Stimulated activated CD4-positive, alpha-beta T cell treated with anti-CD3 and anti-CD28 coated beads, Interleukin-4, amount 100 ng/mL, for 48 hours (primary cell): ENCODE measurements at places on chromosomes 2 and 18.

DNA sequence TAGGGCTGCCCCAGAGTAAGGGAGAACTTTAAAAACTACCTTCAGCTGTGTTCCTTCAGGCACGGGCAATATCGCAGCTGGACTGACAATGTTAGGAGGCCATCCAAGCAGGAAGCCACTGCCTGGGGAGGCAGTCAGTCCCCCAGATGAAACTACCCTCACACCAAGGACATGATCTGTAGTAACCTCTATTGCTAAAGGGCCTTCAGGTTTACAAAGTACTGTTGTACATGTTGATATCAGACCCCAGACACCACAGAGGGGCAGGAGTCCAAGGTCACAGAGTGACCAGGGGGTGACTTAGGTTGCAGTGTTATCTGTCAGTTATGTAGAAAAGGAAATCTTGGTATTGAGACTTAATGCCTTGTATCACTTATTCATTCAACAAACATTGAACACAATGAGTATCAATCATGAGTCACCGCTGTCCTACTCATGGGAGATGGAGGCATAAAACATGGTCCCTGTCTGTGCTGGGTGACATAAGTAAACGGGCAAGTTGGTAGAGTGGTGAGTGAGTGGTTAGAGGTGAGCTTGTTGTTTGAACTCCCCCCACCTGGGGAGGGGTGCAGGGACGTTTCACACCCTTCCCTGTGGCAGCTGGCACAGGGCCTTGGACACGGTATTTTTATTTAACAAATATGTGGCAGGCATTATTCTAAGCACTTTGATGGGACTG lies 7.1 kb downstream of the CABLES1 start:
- DNase-seq = no peak

- no peak for DNase-seq
These were observed 21.7 kb downstream of the ITGAV start for GRCh38 chr2:186611526-186611925.

DNA sequence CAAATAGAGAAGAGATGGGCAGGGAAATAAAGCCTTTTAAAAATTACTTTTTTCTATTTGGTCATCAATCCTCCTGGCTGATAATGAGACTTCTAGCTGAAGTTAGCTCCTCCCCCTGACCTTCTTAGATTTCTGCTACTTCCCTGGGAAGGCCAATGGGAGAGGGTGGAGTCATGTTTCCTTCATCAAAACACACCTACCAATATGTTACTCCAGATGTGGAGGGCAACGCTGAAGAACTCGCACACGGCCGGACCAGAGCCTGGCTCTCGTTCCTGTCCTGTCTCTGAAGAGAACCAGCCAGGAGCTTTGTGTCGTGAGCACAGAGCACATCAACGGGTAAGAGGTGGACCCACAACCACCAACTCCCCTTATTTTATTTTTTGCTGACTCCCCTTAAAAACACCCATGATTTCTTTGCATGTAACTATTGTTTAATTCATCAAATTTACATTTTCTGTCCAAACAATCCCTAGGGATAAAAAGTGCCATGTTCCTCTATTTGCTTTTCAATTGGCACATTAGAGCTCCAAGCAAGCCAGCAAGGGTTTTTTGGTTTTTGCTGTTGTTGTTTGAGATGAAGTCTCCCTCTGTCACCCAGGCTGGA lies 94.9 kb downstream of the ADD2 start:
- no peak for DNase-seq

DNA sequence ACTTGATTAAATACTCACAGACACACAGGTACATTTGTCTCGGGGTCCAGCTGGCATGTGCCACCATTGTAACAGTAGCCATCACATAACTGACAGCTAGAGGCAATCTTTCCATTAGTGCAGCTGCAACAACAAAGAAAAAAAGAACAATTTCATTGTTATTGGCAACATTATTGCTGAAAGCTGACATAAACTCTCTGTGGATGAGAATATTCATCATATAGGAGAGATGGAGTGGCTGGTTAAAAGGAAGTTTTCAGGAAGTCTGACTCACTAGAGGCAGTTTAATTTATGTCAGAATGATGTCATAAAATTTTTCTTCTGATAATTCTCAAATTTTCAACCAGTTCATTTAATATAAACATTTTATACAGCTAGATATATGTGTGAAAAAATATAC lies 1490.0 kb upstream of the NXPH2 start:
- no peak for DNase-seq

GRCh38 chr2:135245071-135245470 lies 193.0 kb downstream of the RAB3GAP1 start:
- DNase-seq = no peak

DNA sequence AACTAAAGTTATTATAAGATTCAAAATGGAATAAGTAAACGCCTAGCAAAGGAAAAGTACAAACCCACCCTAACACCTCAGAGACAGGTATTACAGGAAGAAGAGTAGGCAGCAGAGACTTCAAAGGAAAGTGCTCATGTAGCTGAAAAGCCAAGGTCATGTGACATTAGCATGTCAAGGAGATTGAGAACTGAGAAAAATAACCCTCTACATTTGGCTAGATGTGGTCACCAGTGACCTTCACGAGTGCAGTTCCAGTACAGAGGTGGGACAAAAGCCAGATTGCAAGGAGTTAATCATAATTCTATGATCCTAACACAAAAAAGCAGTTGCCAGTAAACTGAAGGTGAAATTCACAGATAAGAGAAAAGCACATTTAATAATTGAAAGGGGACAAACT lies 252.7 kb downstream of the ZEB2 start:
- no peak for DNase-seq

DNA sequence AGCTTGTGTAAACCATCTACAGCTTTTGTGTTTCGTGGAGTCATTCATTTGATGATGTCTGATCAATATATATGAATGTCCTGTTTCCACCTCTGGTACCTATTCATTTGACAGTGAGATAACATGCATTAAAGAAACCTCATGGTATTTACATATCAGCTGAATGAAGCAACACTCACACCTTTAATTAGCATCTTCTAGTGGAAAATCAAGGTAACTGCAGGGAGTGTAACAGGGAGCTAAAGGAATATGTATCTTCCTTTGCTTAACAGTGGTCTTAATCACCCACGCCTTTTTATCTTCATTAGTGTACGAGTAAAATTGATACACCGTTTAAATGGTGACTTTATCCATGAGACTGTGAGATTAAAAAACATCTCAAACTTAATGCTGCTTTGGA lies 15.6 kb downstream of the SLC39A10 start:
- DNase-seq = no peak

GRCh38 chr18:7844017-7844416 lies 276.9 kb downstream of the PTPRM start:
- DNase-seq = no peak

DNA sequence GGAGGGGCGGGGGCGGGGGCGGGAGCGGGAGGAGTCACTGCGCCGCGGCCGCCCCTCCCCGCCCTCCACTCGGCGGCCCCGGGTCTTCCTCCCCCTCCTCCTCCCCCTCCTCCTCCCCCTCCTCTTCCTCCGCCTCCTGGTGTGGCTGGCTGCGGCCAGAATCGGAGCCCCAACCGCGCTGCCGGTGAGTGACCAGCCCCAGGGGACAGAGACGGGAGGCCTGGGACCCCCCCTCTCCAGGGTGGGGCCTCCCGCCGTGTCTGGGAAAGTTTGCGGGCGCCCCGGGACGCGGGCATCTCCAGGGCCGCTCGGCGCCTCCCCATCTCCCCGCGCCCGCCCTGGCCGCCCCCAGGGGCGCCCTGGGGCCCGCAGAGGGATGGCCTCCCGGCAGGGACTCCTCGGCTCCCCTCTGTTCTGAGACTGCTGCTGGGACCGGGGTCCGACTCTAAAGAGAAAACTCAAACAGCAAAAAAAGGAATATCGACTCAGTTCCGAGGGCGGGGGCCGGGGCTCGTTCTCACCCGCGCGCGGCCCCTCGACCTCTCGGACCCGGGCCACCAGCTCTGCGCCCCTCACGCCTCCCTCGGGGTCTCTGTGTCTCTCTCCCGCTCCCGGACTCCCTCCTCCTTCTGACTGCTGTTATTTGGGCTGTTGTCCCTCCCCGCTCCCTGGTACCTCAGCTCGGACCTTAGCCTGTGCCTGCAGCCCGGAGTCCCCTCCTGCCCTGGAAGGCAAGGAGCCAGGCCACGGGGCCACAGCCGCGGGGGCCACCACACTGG lies at the start of gene STON1:
Gene STON1 (plus strand): TSS at position 122 of the 779 bp plus-strand sequence. CDS start 50,480 bp downstream, outside the sequence.
- DNase-seq = peak; percentile 4

DNA sequence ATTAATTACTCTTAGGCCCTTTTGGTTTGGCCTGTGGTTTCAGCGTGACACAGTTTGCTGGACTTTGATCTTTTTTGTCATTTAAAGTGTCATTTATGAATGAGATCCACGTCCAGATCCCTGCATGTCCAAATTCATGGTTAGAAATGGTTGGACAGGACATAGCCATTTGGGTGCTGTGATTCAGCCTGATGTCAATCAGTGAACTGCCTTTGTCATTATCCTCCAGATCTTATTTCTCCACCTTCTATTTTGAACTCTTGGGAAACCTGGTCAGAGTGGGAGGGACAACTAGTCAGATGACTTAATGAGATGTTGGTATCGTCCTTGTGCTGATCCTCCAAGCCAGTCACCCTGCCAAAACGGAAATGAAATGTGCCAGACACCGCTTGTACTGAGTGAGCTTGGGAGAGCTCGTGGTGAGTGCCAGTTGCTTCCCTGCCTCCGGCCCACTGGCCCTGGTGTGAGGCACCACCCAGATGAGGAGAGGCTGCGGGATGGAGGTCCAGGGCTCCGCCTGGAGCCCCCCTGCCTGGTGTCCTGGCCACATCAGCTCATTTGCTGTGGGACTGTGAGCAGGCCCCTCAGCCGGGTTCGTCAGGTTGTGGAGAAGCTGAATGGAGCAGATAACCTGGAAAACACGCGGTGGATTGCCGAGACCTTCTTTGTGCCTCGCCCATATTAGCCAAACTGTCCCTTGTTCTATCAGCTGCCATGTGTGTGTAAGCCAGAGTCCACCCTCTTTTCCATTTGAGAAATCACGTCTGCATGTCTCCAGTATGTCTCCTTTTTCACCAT lies 70.1 kb downstream of the DGKD start:
- no peak for DNase-seq

GRCh38 chr2:43239981-43240765 lies 13.8 kb upstream of the ZFP36L2 start:
- no peak for DNase-seq

DNA sequence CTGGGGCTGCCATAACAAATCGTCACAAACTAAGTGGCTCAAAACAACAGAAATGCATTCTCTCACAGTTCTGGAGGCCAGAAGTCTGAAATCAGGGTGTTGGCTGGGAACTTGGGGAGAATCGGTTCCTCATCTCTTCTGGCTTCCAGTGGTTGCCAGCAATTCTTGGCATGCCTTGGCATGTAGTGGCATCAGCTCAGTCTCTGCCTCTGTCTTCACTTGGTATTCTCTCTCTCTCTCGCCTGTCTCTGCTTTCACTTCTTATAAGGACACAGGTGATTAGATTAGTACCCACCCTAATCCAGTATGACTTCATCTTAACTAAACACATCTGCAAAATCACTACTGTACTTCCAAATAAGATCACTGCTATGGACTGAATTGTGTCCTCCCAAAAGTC lies 695.4 kb upstream of the ID2 start:
- no peak for DNase-seq

DNA sequence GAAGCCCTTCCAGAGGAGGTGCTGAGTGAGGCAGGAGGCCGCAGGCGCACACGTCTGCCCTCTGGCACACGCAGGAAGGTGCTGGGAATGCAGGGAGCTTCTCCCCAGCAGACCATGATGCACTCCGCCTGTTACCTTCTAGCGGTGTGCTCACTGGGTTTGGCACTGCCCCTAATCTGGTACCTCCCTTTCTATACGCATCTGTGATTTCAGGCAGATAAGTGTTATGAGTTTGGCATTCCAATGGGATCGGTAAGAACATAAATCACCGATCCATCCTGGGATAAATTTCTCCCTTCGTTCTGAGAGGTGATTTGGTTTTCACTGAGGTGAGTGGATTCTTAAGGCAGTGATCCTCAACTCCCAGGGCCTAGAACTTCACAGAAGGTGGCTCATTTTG lies 34.6 kb downstream of the ODC1 start:
- DNase-seq = no peak

DNA sequence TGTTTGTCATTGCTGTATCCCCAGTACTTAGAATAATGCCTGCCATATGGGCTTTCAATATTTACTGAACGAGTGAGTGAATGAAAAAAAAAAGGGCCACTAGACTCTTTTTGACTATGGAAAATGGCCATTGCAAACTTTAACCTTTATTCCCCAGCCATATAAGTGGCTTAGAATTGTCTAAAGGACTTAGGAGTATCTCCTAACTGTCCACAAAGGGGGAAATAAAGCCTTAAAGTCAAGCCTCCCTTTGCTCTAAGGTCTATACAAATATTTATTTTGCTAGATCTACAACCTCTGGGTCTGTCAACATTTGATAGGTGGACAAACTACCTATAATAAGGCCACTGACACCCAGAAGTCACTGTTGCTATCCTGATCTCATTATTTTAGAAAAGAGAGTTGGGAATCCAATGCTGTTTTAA lies 25.7 kb downstream of the UPP2 start:
- DNase-seq = no peak

GRCh38 chr2:63680455-63680854 lies 91.7 kb downstream of the MDH1 start:
- DNase-seq = no peak

DNA sequence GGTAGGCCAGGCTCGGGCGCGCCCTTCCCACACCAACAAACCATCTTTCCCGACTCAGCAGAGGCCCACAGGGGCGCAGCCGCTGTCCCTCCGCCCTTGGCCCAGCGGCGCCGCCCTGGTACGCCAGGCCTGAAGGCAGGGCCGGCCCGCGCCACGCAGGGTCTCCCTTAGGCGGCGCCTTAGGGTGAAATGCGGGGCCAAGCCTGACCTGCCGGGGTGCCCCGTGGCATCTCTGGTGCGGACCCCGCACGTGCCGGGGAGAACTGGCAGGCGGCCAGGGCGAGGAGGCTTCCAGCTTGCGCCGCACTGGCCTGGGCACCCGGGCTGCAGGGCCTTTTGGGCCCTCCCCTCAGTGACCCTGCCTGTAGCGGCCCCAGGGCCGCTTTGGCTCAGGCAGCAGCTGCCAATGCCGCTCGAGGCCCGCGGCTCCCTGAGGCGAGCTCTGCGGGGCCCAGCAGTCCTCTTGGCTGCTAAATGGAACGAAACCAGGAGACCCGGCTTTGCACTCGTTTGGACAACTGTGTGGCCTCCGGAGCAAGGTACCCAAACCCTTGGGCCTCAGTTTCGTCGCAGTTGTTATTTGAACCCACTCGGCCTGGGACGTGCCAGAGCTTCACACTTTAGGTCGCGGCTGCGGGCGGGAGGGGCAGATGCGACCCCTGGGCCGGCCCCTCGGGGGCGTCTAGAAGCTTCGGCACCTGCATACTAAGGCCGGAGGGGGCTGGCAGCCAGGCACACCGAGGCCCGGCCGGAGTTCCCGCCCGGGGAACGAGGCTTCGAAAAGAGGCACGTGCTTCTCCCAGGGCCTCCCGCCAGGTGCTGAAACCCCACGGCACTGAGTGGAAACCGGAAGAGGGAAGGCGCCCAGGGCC lies 8.5 kb downstream of the OTX1 start:
- DNase-seq = no peak

- no peak for DNase-seq
These were observed 2.9 kb upstream of the GAL3ST2 start for GRCh38 chr2:241773511-241774418.

- no peak for DNase-seq
These were observed 56.2 kb downstream of the ITSN2 start for GRCh38 chr2:24304098-24304497.
